T-helper 22 cell (primary cell): ENCODE measurements at places on chromosomes 4 and X.

DNA sequence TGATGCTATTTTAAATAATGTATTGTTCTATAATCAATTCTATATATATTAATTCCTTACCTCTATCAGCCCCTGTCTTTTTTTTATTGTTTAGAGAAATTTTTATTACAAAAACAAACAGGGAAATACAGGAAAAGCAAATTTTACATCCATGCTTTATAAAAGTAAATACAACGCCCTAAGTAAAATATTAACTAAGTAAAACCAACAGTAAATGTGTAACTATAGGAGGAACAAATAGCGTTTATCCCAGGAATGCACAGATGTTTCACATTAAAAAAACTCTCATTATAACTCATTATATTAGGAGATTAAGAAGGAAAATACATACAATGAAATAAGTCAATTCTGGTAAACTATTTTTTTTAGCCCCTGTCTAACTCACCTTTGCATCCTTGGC is 8.2 kb upstream of the ITM2A start:
- DNase-seq, result no peak

DNA sequence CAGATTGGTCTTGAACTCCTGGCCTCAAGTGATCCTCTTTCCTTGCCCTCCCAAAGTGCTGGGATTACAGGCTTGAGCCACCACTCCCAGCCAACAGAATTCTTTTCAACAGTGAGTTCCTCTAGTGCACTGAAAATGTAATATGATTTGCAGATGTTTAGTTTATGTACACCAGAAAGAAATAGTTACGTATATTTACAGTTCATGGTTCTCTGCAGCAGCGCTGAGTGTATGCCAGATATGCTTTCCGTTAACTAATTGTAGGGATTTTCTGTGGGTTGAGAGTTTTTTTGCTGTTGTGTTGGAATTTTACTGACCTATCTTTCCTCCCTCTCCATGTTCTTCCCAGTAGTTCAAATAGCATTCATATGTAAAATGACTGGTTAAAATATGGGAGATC is 44.0 kb downstream of the GAB1 start:
- DNase-seq, result no peak

GRCh38 chr4:108224611-108225053 is 55.9 kb upstream of the LEF1 start:
- DNase-seq, result no peak

- no peak for DNase-seq
Measured at GRCh38 chrX:46758163-46758955, 559 bp downstream of the SLC9A7 start.

- DNase-seq, result no peak
Measured at GRCh38 chr4:172887959-172888358, 280.7 kb upstream of the GALNT7 start.

DNA sequence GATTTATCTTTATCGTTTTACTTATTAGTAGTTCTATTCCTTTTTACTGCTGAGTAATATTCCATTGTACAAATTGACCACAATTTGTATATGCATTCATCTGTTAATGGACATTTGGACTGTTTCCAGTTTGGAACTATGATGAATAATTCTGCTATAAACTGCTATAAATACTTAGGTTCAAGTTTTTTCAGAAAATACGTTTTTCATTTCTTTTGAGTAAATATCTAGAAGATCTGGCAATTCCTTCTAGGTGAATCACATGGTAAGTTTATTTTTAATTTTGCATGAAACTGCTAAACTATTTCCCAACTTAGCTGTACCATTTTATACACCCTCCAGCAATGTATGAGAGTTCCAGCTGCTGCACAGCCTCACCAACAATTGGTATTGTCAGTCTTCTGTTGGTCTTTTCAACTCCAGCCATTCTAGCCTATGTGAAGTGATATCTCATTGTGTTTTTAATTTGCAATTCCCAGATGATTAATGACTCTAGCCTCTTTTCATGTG is 22.2 kb downstream of the LIN54 start:
- no peak for DNase-seq

DNA sequence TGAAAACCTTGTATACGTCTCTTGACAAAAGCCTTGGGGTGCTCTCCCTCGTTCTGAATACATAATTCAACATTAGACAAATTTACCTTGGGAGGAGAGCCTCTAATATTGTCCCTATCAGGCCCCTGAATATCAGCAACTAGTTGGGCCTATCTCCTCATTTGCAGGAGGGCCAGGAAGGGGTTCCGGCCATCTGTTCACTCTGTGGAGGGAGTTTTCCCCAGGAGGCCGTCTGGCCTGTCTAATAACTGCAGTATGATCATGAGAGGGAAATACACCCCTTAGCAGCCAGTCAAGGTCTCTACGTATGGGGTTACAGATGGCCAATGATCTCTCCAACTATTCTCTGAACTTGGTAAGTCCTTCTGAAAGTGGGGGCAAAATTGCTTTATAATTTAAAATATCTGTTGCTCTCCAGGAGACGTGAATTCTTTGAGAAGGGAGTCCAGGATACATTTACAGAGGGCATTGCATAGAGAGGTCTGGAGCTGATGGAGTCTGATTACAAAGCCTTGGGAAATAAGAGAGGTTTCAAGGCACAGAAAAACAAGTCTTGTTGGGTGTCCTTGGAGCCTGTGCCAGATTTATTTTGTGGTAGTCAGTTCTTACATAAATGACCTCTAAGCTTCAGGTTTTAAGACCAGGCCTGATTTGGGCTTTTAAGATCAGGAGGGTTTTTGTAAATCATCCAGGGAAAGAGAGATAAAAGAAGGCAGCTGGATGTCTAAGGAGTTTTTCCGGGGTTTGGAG is 48.2 kb upstream of the UXT start:
- DNase-seq, result no peak

DNA sequence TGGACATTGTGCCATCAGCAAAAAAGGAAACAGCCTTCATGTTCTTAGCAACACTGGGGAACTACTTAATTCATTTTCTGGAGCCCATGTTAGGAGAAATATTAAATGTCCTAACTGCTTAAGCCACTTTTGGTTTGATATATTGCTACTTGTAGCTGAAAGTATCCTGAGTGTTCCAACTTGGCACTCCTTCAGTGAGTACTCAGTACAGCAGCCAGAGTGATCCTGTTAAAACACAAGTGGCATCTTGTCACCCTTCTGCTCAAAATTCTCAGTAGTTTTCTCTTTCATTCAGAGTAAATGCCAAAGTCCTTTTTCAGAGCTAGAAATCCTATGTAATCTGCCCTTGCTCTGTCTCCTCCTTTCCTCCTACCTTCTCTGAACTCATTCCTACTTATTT is 522.0 kb downstream of the GRID2 start:
- DNase-seq, result no peak
